ENCODE measurements at places on chromosomes 13 and 19.

- DNase-seq: no peak
Observed at GRCh38 chr13:38255600-38255999, 94.1 kb upstream of the UFM1 start.

DNA sequence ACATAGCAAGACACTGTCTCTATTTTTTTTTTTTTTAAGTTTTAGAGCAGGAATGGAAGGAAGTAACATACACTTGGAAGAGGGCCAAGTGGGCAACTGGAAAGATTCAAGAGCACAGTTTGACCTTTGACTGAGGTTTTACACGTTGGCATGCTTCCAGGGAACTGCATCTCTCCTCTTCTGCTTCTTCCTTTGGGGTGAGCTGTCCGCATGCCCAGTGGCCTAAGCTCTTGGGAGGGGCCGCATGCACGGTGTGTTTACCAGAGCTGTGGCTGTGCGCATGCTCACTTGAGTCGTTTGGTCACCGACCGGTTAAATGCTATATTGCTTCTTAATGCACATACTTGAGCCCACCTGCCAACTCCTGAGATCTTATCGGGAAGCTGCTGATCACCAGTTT, 727.7 kb downstream of the UQCRFS1 start:
- no peak for DNase-seq

GRCh38 chr19:56351208-56351607, 36.6 kb upstream of the ZSCAN5A start:
- DNase-seq: no peak

- no peak for DNase-seq
Observed at GRCh38 chr13:52053460-52053859, 29.0 kb downstream of the UTP14C start.

GRCh38 chr13:110311443-110312338, 4.6 kb downstream of the COL4A2 start:
- DNase-seq: no peak

- DNase-seq: no peak
Observed at GRCh38 chr13:60397704-60398378, 821 bp downstream of the TDRD3 start.

- no peak for DNase-seq
Observed at GRCh38 chr19:56177564-56178243, 1.9 kb downstream of the GALP start.

GRCh38 chr13:74246487-74246886, 112.3 kb upstream of the KLF12 start:
- DNase-seq: no peak

DNA sequence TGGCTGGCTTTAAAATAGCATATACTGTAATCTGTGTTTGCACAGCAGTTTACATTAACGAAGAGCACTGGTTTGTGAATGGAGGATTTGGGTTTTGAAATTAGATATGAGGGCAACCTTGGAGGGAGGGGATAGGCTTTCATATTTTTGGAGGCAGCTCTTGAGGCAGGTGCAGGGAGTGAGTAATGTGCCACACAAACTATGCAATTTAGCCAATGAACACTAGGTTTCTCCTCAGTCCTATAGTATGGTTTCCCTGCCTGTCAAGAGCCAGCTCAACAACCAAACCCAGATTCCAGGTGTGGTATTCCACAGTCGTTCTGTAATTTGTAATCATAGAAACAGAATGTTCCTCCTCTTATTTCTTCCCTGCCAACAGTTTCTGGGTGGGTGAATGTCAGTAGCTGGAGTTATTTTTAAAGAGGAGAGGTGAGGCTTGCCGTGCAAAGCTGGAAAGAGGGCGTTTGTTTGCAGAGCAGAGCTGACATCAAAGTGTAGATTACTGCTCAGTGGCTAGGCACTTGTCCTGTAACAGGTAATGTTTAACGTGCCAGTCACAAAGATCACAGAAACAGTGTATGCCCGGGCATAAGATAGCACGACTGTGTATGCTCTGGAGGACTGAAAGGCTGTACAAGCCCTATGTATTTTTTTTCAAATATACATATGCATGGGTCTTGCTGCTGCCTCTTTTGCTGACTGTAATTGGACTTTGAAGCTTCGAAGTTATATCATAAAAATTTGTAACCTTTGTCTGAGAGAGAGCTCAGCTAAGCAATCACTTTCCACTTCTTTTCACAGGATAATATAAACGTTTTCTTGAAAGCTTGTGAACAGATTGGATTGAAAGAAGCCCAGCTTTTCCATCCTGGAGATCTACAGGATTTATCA, 124.2 kb downstream of the LMO7 start:
- no peak for DNase-seq

GRCh38 chr13:41562541-41563178, 105.3 kb downstream of the RGCC start:
- no peak for DNase-seq

DNA sequence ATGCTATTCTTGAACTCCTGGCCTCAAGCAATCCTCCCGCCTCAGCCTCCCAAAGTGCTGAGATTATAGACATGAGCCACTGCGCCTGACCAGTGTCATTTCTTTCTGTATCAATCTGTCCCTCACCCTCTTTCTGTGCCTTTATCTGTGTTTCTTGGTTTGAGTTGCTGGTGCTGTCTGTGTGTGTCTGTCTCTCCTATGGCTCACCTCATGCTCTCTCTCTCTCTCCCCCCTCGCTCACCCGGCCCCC, 9.9 kb downstream of the IRF2BP1 start:
- DNase-seq: no peak

DNA sequence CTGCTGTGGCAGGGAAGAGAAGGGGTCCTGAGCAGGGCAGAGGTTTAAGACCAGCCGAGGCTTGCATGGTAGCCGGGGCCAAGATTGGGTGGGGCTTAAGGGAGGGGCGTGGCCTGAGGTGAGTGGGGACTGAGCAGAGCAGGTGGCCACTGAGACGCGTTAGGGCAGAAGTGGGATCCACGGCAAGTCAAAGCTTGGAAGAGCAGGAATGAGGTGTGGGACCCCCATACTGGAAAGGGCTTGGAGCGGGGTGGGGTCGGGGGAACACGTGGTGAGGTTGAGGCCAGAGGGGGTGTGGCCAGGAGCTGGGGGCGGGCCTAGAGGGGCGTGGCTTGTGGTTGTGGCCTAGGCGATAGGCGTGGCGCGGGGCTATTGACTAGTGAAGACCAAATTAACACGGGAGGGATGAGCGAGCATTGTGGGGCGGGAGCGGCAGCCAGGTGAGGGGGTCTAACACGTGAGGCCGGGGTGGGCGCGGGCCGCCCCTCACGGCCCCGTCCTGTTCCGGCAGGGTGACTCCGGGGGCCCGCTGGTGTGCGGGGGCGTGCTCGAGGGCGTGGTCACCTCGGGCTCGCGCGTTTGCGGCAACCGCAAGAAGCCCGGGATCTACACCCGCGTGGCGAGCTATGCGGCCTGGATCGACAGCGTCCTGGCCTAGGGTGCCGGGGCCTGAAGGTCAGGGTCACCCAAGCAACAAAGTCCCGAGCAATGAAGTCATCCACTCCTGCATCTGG, 3.3 kb downstream of the CFD start:
- no peak for DNase-seq

DNA sequence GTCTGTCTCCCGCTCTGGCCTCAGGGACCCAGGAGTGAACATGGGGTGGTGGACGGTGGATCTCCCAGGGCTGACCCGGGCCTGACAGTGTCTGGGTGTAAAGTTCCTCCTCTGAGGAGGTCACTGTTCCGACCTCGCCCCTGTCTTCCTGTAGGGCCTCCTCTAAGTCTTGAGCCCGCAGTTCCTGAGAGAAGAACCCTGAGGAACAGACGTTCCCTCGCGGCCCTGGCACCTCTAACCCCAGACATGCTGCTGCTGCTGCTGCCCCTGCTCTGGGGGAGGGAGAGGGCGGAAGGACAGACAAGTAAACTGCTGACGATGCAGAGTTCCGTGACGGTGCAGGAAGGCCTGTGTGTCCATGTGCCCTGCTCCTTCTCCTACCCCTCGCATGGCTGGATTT, at the start of gene SIGLEC9:
SIGLEC9 (plus strand) TSS at position 178 of the 400 bp plus-strand sequence; CDS start at position 247, 69 bp downstream.
- no peak for DNase-seq

DNA sequence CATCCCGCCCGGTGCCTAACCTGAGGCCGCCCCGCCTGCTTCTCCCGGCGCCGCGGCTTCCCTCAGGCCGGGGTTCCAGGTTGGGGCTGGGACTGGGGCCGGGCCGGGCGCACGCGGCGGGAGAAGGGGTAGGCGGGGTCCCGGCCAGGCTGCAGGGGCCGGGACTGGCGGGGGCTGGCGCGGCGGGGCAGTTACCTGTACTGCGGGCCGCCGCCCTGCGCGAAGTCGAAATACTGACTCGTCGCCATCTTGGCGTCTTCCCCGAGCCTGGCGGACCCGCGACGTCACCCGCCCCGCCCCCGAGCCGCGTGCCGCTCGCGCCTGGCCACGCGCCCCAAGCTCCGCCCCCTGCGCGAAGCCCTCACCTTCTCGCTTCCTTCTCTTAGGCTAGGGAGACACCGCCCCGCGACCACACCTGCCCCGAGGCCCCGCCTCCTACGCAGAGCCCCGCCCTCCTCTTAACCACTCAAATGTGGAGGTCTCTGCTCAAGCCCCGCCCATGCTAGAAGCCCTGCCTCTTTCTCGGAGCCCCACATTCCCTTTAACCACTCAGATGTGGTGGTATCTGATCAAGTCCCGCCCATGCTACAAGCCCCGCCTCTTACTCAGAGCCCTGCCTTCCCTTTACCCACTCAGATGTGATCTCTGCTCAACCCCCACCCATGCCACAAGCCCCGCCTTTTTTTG, at the start of gene ZFR2:
ZFR2 (minus strand) TSS at position 269 of the 687 bp plus-strand sequence; CDS start at position 248, 21 bp downstream.
- no peak for DNase-seq

DNA sequence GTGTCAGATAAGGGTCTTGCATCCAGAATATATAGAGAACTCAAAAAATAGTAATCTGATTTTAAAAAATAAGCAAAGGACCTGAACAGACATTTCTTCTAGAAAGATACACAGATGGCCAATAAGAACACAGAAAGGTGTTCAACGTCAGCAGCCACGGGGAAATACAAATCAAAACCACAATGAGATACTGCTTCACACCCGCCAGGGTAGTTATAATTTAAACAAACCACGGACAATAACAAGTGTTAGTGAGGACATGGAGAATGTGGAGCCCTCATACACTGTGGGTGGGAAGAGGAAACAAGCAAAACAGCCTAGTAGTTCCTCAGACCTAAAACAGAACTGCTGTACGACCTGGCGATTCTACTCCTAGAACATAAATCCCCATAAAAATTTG, 26.7 kb upstream of the NAPA start:
- no peak for DNase-seq

- DNase-seq: no peak
Observed at GRCh38 chr13:48144413-48145035, 49.6 kb upstream of the MED4 start.

DNA sequence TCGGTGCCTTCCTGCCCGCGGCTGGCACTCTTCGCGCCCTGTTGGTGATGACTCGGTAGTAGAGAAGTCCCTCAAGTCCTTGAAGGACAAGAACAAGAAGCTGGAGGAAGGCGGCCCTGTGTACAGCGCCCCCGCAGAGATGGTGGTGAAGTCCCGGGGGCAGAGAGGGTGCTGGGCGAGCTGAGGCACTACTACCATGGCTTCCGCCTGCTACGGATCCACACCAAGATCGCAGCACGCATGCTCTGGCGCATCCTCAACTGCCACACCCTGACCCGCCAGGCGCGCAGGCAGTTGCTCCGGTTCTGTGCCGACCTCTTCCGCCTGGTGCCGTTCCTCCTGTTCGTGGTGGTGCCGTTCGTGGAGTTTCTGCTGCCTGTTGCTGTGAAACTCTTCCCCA, 11.1 kb downstream of the ZSCAN1 start:
- no peak for DNase-seq

DNA sequence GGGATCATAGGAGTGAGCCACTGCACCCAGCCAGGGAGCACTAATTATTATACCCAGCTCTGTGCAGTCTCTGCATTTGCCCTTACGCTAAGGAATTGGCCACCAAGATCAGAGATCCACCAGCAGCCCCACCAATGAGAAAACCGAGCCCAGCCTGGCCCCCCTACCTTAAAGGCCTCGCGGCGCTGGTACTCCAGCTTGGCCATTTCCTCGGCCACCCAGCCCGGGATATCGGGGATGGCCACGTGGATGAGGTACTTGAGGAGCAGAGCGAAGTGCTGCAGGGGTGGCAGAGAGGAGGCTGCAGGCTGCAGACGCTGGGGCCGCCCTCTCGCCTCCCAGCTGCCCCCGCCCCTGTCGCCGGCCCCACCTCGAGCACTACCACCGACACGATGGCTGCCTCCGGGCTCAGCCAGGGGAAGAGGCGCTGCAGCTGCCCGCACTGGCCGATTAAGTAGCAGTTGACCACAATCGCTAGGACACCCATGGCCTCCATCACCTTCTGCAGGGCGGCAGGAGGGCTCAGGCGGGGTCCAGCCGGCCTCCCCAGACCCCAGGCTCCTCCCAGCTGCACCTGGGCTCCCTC, 7.5 kb downstream of the ANO8 start:
- no peak for DNase-seq

GRCh38 chr19:17618936-17619335, 63.5 kb downstream of the COLGALT1 start:
- DNase-seq: no peak

GRCh38 chr13:30685987-30686386, 49.4 kb upstream of the ALOX5AP start:
- no peak for DNase-seq

DNA sequence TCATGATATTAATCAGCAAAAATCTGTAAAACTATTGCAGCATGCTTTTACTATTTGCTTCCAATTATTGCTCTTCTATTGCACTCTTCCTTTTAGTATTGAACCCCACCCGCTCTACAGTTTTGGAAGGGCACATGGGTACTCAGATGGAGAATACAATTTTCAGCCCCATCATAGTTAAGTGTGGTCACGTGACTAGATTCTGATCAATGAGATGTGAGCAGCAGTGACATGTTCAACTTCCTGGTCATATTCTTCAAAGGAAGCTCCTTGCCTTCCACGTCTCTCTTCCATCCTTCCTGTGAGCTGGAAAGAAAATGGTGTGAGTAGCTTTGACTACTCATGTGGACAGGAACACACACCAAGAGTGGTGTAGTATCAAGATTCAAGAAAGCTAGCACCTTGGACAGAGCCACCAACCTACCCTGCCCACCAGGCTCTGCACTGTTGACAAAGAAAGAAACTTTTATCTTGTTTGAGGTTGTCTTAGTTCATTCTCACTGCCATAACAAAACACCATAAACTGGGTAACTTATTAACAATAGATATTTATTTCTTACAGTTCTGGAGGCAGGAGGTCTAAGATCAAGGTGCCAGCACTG, 3.8 kb upstream of the FGF14 start:
- no peak for DNase-seq

DNA sequence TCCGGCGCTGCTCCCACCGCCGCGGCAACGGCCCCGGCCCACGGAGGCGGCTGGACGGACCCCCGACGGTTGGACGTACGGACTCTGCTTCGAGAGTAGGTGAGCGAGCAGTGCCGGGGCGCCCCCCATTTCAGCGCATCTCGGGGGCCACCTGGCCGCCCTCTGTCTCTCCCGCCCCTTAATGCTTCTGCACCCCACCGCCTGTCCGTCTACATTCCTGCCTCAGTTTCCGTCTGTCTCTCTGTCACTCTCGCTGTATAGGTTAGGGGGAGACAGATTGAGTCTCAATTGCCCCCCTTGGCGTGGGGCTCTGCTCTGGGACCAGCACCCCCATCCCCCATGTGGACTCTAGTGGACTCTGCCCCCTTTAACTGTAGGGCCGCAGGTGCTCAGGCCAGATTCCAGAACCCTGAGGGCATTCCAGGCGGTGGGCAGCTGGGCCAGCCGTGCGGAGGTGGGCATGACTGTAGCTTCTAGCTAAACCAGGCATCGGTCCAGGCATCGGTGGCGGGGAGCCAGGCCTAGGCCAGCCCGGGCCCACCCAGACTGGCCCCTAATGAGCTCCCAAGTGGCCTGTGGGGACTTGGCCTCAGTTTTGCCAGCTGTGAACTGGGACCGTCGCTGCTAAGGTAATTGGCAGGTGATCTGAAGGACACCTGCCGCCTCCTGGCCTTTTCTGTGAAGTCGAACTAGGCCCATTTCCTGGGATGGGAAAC, 373 bp downstream of the TNFAIP8L1 start:
- no peak for DNase-seq

- no peak for DNase-seq
Observed at GRCh38 chr13:55534306-55534705, 1606.4 kb upstream of the PRR20A start.

Data from iPS DF 19.7 (cell line).